NCI-H2171 (cell line): ENCODE measurements at places on chromosomes 11 and 22.

- no peak for DNase-seq
These were observed 24.8 kb downstream of the CNTF start for GRCh38 chr11:58647141-58647699.

DNA sequence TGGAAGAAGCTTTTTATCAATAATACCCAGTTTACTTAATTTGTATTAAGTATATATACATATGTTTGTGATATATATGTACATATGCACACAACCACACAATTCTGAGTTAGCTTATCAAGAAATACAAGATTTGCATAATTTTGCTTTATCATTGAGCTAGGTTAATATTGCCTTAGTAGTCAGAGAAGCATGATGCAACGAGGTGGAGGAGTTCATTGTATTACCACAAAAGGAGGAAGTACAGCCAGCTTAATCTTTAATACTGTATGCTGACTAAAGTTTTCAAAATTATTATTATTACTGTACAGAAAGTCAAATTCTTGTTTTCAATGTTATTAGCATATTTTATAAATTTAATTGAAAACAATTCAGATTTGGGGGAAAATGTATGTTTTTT lies 278.4 kb upstream of the PDGFD start:
- no peak for DNase-seq

DNA sequence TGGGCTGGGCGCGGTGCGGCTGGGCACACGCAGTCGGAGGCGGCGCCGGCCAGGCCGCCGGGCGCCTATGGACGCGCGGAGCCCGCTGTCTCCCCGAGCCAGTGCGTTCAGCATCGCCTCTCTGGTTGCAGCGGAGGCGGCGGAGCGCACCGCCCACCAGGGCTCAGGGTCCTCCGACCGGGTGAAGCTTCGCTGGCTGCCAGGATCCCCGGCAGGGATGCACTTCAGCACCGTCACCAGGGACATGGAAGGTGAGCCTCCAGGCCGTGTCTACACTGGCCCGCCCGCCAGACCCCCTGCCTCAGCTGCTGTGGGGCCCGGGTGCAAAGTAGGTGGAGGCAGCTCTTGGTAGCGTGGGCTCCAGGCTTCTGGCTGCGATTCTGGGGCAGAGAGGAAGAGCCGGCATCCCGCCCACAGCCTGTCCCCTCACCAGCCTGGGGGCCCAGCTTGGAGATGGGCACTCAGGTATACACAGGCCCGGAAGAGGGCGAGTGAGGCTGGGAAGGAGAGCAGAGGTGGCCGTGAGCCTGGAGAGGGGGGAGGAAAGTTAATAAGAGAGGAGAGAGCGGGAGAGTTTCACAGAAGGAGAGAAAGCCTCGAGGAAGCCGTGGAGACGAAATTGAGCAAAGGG lies 1.0 kb upstream of the TBX1 start:
- no peak for DNase-seq

- no peak for DNase-seq
These were observed 35.9 kb upstream of the ZBED5 start for GRCh38 chr11:10893714-10894151.

DNA sequence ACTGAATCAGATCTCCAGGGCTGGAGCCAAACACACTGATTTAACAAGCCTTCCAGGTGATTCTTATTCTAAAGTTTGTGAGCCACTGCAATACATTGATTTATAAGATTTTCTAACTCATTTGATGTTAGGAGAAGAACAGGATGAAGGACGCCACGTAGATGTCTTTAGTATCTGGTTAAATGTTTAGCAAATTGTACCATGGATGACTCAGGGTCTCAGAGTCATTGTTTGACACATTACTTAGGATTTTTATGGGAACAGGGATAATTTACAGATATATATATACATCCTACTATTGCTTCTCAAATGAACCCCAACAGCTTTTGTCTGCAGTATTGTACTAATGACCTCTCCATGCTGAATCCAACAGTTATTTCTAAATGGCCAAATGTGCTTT lies 143.1 kb upstream of the DDI1 start:
- DNase-seq, result no peak
